A673 (cell line): ENCODE measurements at places on chromosomes 12 and 14.

DNA sequence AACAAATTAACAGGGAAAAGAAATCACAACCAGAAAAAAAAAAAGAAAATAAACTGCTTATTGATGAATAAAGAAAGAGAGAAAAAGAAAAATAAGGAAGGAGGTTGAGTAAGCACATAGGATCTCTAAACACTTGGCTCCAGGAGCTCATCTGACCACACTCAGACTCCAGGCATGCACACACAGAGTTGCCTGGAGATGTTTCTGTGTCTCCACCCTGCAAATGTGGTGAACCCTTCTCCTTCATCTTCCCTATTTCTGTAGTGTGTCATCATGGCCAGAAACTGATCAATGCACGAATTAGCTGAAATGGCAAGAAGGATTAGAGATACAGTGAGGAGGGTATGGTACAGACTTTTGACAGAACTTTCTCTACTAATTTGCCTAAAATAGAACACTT is 20.2 kb downstream of the OR4N2 start:
- no peak for DNase-seq

DNA sequence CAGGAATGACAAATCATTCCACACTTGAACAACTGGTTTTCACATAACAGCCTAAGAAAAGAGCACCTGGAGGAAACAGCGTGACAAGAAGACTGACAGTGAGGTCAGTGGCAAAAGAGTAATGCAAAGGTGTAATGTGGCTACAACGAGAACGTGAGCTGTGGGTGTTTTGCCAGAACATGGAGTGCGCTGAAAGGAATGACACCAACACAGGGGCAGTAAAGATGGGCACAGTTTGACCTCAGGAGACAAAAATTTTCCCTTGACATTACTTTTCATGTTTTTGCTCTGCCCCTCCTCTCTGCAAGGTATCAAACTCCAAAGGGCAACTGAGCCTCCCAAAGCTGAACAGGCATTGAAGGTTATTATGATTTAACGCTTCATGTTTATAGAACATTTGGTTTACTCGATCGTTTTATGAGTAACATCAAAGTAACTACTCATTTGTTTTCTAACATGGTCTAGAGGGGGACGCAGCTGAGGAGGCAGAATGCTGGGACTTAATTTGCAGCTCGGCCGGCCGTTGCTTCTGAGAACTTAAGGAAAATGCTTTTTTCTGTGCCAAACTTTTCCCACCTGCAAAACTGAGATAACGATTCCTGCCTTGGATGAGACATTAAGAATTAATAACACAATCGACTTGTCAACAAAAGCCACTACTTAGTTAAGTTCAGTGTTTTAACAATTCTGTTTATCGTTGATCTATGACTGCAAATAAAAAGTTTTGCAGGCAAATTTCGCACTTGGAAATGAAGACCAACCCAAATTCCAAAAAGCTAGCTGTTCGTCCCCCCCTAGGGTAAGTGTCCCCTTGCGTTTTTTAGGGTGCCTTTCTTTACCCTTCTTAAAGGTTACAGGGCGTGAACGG is 954 bp downstream of the HAUS4 start:
- no peak for DNase-seq

DNA sequence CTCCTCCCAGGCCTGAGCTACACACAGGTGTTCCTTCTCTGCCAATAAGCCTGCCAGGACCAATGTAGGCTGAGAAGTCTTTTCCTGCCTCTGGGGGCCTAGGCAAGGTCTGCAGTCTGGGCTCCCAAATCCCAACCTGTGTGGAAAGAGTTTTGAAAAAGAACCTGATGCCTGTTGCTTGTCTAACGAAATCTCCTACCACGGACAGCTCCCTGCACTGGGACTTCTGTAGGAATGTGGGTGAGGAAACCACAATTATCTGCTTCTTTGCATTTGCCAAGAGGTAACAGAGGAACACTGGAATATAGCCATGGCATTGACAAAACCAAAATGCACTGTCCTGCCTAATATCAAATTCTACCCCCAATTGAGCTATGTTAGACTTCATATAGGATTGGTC is 877.0 kb upstream of the TMEM132C start:
- DNase-seq: peak; percentile 68

DNA sequence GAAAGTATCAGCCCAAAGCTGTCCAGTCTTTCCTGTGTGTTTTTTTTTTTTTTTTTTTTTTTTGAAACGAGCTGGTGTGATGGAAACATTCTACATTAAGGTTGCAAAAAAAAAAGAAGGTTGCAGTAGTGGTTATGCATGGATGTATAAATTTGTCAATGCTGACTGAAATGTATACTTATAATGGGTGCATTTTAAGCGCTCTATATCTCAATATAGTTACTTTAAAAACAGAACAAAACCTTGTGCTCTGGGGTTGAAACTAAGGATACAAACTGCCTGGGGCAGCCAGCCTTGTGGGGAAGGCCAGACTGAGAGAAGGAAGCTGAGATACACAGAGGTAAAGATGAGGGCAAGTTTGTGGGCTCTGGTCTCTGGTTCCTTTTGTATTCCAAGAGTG is 87.3 kb upstream of the RMST start:
- no peak for DNase-seq

- DNase-seq: no peak
Measured at GRCh38 chr12:3431686-3432085, 59.3 kb upstream of the PRMT8 start.

DNA sequence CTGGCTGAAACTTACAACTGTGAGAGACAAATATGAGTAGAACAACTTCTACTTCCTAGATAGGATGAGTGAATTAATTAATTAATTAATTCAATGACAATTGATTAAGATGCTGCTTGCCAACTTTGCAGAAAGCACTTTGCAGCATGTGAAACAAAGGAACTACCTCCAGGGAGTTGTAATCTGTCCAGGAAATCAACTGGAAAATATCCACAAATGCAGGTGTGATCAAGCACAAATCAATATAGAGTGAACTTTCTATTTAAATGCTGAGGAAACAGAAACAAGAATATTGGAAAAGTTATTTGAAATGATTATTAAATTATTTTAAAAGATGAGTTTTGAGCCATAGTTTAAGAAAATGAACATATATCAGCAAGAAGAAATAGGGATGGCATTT is 163.9 kb upstream of the ARID2 start:
- DNase-seq: no peak

DNA sequence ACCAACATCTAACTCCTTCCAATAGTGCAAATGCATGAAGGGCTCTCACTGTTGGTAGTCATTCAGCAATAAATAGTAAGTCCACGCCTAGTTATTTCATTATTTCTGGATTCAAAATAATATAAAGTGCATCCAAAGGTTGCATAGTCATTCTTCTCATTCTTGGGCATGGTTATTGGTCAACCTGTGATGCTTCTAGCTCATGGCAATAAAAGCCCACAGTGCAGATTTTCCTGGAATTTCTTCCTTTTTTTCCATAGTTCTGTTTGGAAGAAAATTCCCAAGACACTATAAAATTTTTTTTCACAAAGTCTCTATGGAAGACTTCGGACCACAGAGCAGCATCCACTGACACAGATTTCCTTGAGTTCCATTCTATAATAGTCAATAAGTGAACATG is 7.6 kb downstream of the CD69 start:
- DNase-seq: no peak

- DNase-seq: no peak
Measured at GRCh38 chr12:118830296-118830695, 151.0 kb upstream of the SRRM4 start.

DNA sequence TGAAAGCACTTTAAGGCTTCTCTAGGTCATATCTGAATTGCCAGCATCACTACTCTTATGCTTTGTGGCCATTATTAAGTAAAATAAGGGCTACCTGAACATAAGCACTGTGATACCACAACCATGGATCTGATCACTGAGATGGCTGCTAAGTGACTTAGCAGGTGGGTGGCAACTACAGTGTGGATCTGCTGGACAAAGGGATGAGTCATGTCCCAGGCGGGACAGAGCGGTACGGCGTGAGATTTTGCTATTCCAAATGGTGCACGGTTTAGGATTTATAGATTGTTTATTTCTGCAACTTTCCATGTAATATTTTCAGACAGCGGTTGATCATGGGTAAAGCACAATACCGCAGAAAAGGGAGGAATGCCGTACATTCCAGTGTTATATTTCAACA is 39.4 kb downstream of the MLXIP start:
- DNase-seq: no peak

DNA sequence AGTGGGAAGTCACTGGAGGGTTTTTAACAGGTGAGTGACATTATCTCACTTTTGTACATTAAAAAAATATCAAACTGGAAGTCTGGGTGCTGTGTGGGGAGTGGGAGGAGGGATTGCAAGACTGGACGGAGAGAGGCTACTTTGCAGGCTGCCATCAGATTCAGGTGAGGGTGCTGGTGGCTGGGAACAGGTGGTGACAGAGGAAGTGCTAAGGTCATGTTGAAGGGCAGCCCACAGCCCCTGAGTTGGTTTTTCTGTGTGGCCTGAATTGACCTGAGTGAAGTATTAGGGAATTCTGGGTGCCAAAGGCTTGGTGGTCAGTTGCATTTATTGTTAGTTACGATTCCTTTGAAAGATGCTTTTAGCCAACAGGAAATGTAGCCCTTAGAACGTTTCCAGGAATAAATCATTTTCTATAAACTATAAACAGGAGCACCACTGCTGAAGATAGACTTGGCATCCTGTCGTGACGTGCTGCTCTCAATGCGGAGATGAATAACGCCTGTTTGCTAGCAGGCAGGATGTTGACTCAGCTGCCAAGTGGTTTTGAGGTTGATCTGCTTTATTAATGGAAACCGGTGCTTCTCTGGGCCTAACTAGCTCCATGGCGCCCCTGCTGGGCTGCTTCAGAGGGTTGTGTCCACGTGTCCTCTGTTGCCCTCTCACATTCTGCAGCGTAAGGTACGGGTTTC is 707.5 kb upstream of the TMEM132C start:
- peak; percentile 66 for DNase-seq

DNA sequence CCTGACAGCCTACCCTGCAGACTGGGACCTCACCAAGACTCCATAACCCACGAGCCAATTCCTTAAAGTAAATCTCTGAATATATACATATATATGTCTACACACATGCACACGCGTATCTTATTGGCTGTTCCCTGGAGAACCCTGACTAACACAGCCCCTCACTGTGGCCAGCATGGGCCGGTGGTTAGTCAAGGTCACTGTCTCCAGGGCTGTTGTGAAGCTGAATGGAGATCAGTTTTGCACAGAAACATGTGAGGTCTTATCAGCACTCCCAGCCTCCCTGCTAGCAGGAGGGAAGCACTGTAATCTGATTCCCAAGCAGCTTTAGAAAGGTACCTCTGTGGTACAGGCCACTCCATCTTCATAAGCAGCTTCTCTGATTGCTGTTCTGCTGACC is 46.6 kb upstream of the PLEKHG6 start:
- DNase-seq: no peak

GRCh38 chr12:53739214-53740129 is 12.2 kb upstream of the CALCOCO1 start:
- DNase-seq: peak; percentile 70

DNA sequence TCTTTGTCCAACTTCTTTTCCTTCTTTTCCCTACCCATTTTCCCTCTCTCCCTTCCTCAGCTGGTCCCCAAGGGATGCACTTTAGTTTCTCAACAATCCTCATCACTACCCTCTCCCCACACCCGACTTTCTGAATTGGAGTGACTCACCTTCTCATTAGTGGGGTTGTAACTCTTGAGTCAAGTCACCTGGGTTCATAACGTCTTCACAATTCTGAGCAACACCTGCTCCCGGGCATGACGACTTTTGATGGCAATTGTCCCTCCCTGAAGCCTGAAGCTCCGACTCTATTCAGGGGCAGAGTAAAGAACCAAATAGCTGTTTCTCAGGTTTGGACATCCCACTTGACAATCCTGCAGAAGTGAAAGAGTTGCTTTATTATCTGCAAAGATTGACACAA is 82.7 kb upstream of the OTX2 start:
- no peak for DNase-seq

DNA sequence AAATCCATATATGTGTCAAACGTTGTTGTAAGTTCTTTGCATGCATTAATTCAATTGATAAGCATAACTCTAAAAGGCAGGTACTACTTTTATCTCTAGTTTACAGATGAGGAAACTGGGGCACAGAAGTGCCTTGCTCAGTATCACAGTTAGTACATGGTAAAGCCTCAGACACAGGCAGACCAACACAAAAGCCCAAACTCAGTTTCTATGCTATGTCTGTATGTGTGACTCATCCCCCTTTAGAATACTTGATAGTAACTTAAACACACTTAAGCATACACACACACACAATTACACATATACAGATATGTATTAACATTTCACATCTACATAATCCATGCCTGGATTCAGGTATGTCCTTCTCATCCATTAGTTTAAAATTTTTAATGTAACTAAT is 88.0 kb downstream of the EPS8 start:
- peak; percentile 52 for DNase-seq

GRCh38 chr14:100708425-100709288 is 18.0 kb upstream of the DLK1 start:
- DNase-seq: no peak

- DNase-seq: no peak
Measured at GRCh38 chr12:130139567-130140421, 22.5 kb upstream of the FZD10 start.

DNA sequence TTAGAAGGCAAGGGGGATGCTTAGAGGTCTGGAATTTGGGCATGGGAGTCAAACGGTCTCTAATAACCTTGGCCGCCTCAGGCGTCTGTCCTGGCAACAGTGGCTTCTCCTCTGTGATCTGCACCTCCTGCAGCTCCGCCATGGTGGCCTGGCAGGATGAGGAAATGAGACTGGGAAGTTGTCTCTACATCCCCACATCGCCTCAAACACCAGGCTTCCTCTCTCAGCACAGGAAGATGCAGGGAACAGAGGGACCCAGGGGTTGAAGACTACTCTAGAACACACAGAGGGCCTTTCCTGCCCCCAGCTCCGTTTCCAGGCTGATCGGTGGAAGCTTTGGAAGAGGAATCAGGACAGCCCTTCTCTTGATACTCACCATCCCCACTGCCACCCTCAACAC is 1.7 kb downstream of the NDRG2 start:
- no peak for DNase-seq

- no peak for DNase-seq
Measured at GRCh38 chr12:108127654-108128053, 1.4 kb upstream of the WSCD2 start.

- peak; percentile 17 for DNase-seq
Measured at GRCh38 chr12:78209846-78210505, 379.3 kb downstream of the NAV3 start.

GRCh38 chr12:93365616-93366405 is 11.9 kb upstream of the NUDT4 start:
- no peak for DNase-seq

- DNase-seq: no peak
Measured at GRCh38 chr14:24072436-24072835, 1.1 kb downstream of the CPNE6 start.

- DNase-seq: peak; percentile 33
Measured at GRCh38 chr12:95859344-95859816, 628 bp downstream of the SNRPF start.
